ENCODE measurements at places on chromosomes 7 and 10.

GRCh38 chr7:96059075-96059474 is 262.8 kb downstream of the SLC25A13 start:
- no peak for DNase-seq

DNA sequence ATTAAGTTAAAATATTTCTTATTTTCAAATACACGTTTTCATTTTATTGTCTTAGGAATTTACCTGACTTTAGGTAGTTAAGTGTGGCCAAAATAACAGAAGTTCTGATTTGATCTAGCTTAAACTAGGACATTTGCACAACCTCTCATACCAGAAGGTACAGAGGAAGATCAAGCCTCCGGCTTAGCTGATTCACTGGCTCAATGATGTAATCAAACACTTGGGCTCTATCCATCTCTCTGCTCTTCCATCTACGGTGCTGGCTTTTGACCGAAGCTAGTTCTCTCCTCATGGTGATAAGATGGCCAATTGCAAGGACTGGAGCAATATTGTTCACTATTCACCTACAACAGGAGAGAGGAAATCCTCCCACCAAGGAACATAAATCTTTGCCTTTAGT is 12.2 kb upstream of the HYCC1 start:
- no peak for DNase-seq

DNA sequence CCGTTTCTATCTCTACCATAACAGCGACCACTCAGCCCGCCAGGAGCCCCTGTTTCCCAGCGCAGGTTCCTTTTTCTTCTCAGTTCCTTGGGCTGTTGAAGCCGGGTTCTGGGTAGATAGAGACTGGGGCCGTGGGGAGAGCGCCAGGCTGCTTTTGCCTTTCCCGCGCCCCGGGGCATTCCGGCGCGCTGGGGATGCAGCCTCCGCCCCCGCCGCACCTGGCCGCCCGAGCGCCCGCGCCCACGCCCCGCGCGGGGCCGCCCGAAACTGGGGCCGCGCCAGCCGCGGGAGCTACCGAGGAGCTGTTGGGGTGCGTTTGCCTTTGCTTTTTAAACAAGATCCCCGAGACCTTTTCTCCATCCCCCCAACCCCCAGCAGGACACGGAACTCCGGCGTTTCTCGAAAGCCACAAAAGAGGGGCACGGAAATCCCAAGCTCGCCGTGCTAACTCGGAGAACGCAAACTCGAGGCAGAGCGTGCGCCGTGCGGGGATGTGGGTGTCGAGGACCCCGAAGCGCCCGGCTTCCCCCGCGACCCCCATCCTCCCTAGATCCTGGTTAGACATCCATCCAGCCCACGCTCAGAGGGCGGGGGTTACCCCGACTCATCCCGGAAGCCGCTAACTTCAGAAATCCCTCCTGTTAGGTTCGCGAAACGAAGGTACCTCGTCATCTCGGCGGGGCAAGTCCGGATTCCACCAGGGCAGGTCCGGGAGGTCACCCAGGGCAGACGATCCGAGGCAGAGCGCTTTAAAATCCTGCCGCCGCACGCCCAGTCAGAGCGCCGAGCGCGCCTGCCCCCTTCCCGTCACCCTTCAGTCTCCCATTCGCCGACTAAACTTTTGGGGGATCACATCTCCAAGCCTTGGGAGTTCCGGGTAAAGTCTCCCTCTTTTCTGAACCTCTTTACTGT is 1.0 kb downstream of the GRM8 start:
- DNase-seq, result no peak

- DNase-seq, result no peak
Measured at GRCh38 chr7:33093266-33093665, 15.9 kb downstream of the RP9 start.

DNA sequence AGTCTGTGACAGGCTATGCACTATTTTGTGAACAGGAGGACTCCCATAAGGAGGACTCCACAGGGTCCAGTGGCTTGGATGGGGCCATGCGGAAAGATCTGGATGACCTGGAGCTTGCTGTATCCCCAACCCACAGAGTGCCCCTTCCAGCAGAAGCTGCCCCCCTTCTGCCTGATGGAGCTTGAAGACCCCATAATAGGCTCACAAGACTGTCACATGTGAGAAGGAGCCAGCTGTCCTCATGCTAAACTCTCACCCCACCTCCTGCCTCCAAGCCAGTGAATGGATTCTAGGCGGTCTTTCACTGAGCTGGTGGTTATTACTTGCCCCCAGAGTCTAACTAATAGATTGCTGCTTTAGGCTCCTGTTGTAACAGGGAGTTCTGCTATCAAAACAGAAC is 79.1 kb downstream of the XRCC2 start:
- no peak for DNase-seq

DNA sequence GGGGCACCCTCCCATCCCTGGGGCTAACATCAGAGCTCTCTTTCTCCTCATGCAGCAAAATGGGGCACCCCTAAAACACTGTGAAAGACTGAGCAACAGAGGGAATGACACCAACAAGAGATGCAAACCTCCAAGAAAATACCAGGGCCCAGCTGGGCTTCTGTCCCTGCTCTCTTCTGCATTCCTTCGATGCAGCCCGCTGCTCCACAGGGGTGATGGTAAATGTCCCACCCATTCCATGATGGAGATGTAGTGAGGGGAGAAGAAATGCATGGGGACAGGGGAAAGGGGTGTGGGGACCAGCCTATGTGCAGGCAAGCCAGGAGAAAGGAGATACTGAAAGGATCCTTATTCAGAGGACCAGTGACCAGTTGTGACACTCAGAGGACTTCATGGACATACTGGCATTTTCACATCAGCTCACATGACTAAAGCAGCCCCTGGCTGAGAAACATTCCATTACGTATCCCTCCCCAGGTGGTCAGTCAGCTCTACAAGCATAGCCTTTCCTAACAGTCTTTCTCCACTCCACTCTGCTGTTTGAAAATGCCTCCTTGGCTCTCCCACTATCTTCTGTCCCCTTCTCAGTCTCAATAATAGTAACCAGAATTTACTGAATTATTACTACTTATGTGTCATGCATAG is 13.3 kb downstream of the SORBS1 start:
- no peak for DNase-seq

DNA sequence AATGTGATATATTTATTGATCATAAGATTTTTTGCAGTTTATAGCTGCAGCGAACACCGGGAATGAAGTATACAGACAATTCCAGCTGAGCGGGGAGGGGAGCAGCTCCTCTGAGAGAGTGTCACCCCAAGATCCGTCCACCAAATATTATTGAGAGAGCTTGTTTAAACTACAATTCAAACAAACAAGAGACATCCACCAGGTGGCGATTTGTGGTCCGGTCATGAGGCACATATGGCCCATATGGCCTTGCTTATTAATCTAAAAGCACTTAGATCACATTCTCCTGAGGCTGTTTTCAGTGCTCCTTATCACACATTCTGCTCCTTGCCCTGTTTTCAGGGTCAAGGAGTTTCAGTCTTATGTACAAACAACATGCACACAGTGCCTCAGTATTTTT is 83.1 kb downstream of the THSD7A start:
- DNase-seq, result no peak

GRCh38 chr10:103676851-103677417 is 178.4 kb downstream of the SH3PXD2A start:
- peak; percentile 87 for DNase-seq

GRCh38 chr10:105843786-105844185 is 1202.7 kb downstream of the SORCS3 start:
- no peak for DNase-seq

DNA sequence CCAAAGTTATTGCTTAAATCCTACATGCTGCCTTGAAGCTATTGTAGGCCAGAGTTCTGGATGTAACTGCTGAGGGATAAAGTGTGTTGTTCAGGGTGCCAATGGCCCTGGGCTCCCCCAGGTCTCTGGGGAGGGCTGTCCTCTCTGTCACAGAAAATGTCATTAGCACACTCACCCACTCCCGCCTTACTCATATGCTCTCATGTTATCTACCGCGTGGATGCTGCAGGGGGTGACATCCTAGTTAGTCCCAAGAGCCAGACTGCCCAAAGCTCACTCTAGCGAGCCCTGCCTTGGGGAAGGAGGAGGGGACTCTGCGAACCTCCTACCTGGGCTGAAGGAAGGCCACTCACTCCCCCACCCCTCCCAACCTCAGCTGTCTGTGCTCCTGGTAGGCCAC is 122.5 kb downstream of the FRMD4A start:
- no peak for DNase-seq

DNA sequence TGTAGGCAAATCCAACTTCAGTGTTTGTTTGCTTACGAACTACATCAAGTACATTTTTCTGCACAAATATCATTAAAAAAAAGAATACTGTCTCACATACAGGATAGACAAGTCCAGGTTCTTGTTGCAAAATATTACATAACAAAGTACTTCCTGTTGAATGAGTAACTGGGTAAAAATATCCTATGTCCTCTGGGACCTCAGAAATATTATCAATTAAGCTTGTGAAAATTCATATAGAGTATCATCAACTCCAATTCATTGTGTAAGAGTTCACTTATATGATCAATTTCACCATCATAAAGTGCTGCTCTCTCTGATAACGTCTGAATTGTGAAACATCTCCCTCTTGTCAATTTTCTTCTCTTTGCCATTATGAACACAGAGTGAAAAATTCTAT is 22.6 kb downstream of the HERC4 start:
- DNase-seq, result no peak

- no peak for DNase-seq
Measured at GRCh38 chr10:111820471-111820870, 363.1 kb downstream of the GPAM start.

GRCh38 chr10:73584737-73585136 is 6.4 kb downstream of the USP54 start:
- DNase-seq, result no peak
